ENCODE measurements at places on chromosomes 4 and X.

DNA sequence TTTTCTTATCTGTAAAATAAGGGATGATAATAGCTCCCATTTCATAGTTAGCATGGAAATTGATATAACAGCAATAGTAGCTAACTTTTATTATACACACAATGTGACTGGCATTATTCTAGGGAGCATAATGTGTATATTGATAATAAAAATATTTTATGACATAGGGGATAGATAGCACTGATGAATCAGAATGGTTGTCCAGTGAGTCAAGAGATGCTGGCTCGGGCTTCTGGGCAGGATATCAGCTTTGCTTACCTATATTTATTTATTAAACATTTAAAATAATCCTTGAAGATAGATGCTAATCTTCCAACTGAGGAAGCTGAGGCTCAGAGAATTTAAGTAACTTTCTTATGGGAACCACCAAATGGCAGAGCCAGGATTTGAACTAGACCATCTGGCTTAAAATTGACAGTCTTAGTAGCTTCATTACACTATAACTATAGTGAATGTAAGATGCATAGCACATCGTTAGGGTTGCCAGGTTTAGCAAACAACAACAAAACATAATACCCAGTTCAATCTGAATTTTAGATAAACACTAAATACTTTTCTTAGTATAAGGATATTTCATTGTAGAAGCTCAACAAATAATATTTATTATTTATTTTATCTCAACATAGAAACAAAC, 2.7 kb downstream of the AFP start:
- no peak for DNase-seq

DNA sequence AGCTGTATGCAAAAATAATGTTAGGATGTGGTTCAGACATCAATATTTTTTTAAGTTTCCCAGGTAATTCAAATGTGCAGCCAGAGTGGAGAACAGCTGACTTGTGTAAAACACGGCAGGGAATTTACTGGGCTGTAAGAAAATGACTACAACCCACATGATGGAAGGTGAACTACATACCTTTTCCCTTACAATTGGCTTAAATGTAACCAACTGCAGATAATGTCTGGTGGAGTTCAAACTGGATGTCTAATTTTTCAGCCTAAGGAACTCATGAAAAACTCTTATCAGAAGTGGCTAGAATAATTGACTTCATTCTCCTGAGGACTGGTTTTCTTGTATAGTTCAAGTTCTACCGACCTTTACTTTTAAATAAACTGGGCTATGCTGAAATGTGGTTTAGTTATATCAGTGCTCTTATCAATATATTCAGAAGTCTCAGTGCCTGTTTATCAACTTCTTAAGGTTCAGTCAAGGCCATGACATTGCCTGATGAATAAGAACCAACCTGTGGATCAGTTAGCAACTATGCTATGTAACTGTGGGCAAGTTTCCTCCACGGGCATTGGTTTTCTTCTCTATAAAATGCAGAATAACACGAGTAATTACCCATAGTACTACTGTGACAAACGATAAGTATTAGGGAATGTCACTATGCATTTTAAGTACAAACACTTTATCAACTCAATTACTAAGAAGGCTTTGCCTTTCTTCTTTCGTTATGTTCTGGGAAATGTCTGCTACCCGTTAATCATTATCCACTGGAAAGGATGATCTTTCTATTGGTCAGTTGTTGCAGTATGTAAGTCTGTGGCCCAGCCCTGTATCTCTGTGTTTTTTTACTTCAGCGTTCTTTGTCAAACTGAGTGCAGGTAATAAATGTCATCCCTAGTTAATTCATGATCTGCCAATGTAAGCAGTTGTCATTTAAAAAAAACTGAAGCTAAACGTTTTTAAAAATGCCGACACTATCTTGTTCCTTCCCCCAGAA, 181.6 kb downstream of the PCDH7 start:
- DNase-seq: no peak

- no peak for DNase-seq
These were observed 10.4 kb upstream of the TMEM255A start for GRCh38 chrX:120321520-120322281.

DNA sequence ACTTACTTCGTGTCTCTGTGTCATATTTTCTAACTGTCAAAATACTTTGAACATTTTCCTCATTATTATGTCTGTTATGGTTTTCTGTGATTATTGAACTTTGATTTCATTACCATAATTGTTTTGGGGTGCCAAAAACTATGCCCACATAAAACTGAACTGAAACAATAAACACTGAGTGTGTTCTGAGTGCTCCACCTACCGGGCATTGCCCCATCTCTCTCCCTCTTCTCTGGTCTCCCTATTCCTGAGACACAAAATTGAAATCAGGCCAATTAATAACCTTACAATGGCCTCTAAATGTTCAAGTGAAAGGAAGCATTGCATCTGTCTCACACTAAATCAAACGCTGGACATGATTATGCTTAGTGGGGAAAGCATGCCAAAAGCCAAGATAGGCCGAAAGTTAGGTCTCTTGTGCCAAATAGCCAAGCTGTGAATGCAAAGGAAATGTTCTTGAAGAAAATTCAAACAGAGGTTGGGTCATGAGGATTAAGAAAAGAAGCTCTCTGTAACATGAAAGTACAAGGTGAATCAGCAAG, 972.3 kb downstream of the PCDH7 start:
- no peak for DNase-seq

DNA sequence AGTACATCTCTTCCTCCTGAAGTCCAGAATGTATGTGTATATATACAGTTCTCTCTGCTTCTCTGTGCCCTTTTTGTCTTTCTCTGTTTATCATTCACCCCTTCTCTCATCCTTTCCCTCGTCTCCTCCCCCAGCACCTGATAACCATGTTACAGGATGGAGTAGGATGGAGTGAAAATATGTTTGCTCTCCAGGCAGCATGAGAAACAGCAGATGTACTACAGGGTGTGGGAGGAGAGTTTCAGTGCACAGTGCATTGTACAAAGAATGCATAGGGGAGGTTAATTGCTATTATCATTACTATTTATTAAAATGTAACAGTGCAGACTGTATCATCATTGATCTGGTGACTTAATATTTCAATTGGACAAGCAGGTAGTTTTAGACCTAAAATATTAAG, 104.5 kb downstream of the MFAP3L start:
- DNase-seq: no peak

GRCh38 chr4:8349664-8350236, 80.2 kb downstream of the HTRA3 start:
- DNase-seq: no peak

- peak; percentile 61 for DNase-seq
These were observed 36.1 kb upstream of the DOCK11 start for GRCh38 chrX:118459494-118459893.

DNA sequence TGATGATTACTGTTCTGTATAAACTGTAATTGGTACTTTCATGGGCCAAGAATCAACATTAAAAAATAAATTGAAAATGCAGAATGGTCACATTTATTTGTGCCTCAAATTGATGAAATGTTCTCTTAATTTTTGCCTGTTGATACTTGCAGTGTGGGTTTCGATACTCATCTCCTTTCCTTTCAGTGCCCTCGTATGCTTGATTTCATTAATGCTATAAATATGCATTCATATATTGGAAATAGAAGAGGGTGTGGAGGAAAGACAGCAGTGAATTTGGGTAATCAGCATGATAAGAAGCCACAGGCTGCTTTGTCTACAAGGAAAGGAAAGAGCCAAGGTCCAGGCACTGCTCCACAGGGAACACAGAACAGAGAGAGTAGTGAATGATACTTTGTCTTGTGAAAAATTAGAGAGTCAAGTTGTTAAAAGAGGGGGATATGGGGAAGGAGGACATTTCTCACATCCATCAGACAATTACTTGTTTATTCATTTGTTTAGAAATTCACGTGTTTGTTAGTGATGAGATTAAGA, 1.0 kb upstream of the DDX60 start:
- DNase-seq: peak; percentile 15

- DNase-seq: no peak
These were observed 39.3 kb downstream of the TASL start for GRCh38 chrX:30538271-30538670.

DNA sequence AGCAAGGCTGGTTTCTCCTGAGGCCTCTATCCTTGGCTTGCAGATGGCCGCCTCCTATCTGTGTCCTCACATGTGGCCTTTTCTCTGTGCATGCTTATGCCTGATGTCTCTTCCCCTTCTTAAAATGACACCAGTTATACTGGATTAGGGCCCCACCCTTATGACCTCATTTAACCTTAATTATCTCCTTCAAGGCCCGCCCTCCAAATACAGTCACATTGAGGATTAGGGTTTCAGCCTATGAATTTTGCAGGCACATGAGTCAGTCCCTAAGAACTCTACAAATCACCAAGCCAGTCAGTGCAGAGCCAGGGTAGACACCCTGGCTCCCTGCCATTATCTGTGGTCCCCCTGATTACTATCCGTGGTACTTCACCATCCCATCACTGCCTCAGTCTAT, 51.6 kb downstream of the MAML3 start:
- no peak for DNase-seq

DNA sequence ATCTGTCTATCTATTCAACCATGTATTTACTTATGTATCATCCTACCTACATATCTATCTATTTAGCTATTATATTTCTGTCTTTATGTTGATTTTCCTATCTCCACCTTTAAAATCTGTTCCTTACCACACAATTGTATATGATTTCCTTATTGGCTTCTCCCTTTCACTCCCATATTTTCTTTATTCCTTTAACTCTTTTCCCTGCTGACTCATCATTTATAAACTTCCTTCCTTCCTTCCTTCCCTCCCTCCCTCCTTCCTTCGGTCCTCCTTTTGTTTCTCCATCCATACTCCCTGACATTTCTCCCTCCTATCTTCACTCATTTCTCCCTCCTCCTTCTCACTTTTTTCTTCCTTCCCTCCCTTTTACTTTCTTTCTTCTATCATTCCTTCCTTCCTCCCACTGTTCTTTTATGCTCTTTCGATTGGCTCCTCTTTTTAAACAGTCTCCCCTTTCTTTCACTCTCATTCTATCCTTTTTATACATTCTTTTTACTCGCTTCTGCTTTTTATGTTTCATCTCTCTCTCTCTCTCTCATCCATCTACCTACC, 100.3 kb downstream of the RBMX2 start:
- no peak for DNase-seq

DNA sequence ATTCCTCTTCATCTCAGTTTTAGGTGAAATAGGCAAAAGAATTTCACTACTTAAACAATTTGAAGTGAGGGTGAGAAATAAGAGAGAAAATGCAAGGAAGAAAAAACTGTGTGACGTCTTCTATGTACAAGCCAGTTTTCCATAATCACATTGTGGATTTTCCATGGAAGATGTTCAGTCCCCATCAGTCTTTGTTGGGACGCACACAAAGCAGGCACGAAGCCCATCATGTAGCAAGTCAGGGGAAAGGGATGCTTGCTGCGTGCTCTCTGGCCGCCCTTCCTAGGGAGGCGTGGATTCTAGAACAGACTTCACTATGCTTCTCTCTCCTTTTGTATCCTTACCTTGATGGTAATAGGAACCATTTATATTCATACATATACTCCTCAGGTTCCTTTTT, 54.7 kb downstream of the RBPJ start:
- DNase-seq: no peak

GRCh38 chr4:153521999-153522801, 56.0 kb downstream of the TMEM131L start:
- DNase-seq: peak; percentile 54

DNA sequence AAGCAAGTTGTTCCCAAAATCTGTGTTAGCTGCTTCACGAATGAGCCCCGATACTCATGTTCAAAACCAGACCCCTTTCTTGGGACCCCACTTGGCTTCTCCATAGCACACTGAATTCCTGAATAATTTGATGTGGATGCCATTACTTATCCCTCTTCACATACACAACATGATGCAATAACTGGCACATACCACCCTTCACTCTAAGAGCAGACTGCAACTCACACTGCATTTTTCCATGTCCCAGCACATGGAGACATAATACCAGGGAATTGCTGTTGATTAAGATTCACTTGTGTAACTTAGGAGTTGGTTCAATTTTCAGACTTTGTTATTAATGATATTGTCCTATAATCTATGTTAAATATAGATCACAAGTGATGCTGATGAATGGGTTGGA, 213.4 kb downstream of the MAML3 start:
- no peak for DNase-seq

DNA sequence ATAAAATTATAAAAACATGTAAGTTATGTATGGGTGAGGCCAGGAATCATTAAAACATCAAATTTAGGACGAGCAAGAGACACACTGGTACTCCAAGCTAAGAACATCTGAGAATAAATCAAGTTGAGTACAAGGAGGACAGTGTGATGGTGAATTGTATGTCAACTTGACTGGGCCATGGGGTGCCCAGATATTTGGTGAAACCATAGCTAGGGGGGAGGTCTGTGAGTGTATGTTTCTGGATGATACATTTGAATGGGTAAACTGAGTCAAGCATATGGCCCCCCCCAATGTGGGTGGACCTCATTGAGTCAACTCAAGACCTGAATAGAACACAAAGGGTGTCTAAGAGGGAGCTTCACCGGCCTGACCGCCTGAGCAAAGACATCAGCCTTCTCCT, 115.3 kb upstream of the BCOR start:
- DNase-seq: no peak

DNA sequence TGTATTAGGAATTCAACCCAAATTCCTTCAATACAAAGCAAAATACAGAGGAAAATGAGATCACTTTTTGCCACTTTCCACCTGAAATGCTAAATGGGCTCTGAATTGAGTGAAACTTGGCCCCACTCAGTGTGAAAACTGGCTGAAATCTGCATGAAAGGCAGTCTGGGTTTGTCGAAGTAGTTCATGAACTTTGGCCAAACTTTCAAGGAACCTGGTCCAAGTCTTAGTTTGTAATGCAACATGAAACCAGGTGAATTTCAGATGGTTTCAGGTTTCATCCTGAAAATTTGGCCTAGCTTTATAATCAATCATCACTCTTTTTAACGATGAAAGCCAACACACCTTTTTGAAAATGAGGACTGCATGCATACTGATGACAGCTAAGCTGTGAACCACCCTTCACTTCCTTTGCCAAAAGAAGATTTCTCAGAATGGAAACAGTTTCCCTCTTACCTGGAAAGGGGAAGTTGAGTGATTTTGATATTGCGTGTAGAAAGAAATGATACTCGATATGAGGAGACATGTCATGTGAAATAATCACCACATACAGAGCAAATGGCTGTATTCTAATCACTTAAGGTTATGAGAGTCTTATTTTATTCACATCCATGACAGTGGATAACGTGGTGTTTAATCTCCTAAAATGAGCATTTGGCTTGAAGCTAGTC, 209.9 kb upstream of the ETNPPL start:
- no peak for DNase-seq

GRCh38 chr4:173912384-173912783, 371.1 kb downstream of the FBXO8 start:
- no peak for DNase-seq

DNA sequence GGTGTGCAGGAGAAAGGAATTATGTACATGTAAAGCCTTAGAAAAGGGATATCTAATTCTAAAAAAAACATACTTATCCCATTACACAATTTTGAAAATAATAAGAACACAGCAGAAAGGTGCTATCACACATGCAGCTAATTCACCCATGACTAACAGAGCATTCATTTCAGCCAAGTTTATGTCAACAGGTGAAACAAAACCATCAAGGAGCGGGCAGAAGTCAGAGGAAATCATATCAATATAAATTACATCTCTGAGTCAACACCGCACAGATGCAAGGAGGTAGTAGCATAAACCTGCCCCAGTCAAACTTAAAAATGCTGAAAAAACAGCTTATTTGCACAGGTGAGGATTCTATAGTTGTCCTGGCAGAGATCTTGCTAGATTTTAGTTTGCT, 197.9 kb downstream of the PRDM5 start:
- no peak for DNase-seq

GRCh38 chr4:136281889-136282288, 1250.4 kb downstream of the PCDH18 start:
- DNase-seq: peak; percentile 11
